ENCODE measurements at places on chromosomes 1 and 21.
A peak's percentile ranks its signal among the peaks of the same experiment; 100 is the strongest.

DNA sequence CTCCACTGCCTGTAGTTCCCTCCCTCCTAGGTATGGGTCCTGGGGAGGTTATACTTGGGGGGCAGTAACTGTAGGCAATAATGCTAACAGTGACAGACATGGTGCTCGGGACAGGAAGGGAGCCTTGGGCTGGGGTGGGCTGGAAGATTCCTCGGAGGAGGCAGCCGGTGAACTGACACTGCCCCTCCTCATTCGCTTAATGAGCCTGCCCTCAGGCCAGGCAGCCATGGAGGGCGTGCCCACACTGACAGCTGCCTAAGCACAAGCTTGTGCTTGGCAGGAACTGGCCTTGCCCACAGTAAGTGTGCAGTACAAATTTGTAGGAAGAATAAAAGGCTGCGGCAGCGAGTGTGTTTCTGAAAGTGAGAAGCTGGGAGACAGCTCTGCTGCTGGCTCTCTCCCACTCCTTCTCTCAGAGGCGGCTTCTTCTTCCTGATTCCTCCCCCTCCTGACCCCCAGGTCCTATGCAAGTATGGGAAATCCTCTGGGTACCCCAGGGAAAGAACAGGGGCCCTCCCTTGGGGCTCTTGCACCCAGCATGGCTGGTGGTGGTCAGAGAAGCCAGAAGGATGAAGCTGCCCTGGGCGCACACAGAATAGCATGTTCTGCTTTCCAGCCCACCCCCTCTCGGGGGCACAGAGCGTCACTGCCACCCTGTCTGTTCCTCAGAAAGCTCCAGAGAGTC is 23.6 kb downstream of the OPTC start:
- no peak for DNase-seq

- no peak for DNase-seq
These were observed 3.9 kb downstream of the TAS1R2 start for GRCh38 chr1:18855573-18855972.

GRCh38 chr1:94629259-94630181 is 88.0 kb upstream of the F3 start:
- no peak for DNase-seq

GRCh38 chr1:205188596-205188995 is 22.9 kb downstream of the DSTYK start:
- no peak for DNase-seq

DNA sequence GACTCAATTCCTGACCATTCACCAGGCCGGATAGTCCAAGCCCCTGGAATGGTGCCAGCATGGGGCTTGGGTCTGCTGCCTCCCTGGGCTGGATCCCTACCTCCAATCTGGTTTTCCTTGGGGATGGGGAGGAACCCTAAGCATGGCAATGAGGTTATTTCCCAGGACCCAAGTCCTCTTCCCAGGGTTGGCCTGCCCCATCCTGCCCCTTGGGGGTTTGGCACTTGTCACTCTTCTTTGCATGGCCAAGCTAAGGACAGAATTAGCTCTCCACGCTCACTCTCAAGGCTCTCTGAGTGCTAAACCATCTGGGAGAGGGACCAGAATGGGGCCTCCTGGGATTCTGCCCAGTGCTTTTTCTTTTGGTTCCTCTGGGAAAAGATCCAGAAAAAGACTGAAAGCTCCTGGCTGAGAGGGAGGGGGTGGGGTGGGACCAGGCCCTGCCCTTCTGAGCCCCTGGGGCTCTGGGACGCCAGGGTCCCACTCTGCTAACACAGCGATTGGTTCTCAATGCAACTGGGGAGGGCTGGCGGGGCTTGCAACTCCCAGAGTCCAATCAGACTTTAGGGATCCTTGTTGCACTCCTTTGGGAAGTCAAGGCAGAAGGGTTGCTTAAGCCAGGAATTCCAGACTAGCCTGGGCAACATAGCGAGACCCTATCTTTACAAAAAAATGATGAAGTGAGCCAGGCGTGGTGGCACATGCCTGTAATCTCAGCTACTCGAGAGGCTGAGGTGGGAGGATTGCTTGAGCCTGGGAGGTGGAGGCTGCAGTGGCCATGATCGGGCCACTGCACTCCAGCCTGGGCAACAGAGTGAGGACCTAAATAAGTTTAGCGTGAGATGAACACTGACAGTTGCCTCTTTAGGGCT is 52.7 kb downstream of the DHRS3 start:
- DNase-seq: no peak

- DNase-seq: no peak
These were observed 47.9 kb downstream of the LAMC1 start for GRCh38 chr1:183070923-183071618.

DNA sequence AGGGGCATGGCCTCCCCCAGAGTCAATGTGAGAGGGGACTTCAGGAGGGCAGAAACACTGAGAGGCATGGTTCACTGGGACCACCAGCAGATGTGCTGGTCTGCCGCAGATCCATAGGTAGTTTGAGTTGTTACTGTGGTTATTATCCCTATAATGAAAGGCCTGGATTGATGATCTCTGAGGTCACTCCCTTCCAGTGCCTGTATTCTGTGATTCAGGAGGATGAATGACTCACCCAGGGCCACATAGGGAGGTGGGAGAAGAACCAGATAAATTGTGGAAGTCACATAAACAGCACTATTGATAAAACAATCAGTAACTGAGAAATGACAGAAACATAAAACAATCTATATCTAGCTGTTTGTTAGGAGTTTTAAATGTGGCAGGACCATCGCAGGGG is 22.7 kb upstream of the ACTL8 start:
- DNase-seq: no peak

GRCh38 chr1:230773396-230774033 is 26.3 kb downstream of the CAPN9 start:
- no peak for DNase-seq

- peak; percentile 62 for DNase-seq
These were observed 26.2 kb downstream of the MAGI3 start for GRCh38 chr1:113416496-113416895.

GRCh38 chr1:21926814-21927532 is 10.1 kb downstream of the HSPG2 start:
- no peak for DNase-seq

DNA sequence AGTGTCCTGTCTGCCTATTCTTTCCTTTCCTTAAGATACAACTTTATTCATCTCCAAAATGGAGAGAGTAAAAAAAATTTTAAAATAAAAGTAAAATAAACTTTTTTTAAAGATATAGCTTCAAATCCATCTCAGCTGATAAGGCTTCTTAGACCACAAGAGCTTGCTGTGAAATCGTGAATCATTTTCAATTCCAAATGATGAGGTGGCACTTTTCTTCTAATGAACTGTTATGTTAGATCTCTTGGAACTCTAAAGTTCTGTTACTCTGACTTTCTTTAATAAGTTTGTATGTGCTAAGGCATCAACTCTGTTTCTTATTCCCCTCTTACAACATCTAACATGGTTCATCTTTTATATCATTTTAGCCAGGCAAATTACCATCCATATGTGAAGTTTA is 4.5 kb downstream of the SH3GLB1 start:
- no peak for DNase-seq

GRCh38 chr1:161200421-161200991 is 1.7 kb upstream of the ADAMTS4 start:
- no peak for DNase-seq

DNA sequence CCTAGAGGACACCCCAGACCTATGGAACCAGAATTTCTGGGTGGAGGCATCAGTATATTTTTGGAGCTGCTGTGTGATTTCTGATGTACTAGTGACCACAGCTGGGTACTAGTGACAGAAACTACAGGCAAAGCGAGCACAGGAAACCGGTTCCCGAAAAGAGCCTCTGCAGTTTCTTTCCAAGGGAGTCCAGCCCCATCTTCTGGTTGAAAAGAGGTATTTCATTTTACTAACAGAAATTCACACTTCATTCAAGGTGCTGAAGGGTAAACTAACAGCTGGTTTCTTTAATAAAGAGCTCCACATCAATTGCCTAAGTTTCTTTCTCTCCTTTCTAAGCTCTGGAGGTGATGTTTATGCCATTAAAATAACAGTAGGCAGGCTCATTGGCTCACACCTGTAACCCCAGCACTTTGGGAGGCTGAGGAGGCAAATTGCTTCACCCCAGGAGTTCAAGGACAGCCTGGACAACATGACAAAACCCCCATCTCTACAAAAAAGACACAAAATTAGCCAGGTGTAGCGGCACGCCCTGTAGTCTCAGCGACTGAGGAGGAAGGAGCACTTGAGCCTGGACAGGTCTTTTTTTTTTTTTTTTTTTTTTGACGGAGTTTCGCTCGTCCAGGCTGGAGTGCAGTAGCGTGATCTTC is 22.0 kb downstream of the THAP3 start:
- DNase-seq: peak; percentile 79

DNA sequence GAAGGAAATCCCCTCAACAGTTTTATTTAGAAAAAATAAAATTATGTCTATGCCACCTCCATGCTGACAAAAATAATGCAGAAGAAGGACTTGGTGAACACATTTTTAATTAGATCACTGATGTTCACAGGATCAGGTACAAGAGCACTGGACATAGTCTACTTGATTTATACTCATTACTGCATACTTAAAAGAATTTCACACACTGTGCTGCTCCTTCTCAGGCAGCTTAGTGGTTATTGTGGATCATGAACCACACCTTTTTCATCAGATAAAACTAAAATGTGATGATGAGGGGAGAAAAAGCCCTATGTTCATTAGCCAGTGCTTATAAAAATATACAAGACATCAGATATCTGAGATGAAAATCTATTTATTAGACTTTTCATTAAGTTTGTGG is 103.3 kb upstream of the DPH5 start:
- no peak for DNase-seq

GRCh38 chr1:92045766-92046495 is 16.1 kb downstream of the EPHX4 start:
- DNase-seq: peak; percentile 90

DNA sequence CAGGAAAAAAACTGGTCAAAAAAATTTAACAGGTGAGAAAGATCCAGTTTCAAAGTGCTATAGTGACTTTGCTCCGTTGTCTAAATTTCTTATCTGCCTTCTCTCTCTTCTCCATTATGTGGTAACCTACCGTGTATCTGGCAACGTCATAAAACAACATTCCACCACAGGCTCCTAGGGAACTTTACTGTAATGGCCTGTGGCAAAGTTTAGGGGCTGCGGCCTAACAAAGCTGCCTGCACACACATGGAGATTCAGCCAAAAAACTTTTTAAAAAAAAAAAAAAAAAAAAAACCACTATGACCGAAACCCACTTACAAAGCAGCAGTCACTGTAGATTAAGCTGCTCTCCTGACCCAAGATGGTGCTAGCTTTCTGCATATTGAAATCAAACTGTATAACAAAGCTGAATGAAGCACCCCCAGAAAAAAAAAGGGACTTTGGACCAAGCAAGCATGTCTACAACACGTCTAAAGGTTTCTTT is 202.6 kb downstream of the SLC45A1 start:
- DNase-seq: no peak

DNA sequence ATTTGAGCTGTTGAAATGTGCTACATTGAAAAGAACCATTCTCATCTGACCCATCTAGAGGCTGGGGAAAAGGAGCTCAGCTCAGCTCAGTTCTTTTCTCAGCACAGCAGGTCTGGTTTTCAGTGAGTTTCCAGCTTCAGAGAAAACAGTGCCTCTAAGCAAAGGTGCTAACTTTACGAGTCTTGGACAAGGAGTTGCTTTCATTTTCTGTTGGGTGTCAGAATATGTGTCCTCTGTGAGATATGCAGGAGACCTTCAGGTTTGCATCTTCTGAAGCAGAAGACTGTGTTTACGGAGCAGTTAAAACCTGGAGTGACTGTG is 321.3 kb upstream of the USP24 start:
- no peak for DNase-seq

DNA sequence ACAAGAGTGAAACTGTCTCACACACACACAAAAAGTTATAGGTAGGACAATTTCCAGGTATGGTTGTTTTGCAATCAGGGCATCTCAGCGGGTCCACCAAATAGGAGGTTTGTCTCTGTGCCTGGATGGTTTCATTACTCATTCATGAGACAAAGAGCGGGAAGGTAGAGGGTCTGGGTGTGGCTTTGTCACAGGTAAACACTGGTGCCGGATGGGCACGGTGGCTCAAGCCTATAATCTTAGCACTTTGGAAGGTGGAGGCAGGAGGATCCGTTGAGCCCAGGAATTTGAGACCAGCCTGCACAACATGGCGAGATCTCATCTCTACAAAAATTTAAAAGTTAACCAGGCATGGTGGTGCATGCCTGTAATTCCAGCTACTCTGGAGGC is 16.3 kb upstream of the ERVH48-1 start:
- no peak for DNase-seq

- DNase-seq: no peak
These were observed 1.8 kb upstream of the EPHX1 start for GRCh38 chr1:225808136-225808535.

DNA sequence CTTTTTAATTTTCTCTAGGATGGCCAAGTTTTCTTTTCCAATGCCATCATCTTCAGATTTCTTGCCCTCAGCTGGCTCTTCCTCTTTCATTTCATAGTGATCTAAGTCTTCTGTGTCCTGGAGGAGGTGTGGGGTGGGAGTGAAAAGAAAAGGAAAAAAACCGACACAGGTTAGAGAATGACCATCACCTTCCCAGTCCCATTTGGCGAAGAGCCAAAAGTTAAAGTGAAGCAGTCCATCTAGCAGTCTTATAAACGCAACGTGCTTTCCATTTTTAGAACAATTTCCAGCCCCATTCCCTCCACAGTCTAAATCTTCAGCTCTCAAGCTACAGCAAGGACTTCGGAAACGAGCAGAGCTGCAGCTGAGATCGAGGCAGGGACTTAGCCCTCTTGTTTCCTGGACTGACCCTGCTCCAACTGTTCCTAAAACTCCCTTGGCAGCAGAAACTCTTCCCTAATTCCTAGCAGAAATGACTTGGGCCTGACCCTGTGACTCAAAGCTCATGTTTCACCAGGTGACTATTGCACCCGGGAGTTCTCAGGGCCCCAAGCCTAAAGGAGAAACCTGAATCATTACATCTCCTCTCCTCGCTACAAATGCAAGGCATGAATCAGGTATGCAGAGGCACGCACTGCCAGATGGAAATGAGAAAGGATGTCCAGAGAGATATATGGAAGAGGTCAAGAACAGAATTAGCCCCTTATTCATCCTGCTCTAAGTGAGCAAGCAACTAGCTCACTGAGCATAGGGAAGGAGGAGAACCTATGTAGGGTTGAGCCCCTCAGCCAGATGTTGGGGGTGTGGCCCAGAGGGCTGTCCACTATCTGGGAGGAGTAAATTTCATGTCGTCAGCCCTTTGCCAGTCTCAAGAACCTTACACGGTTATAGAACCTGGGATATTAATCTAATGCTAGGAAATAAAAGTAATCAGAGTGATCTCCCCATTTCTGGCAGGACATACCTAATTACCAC is 5.1 kb downstream of the UBE2Q1 start:
- no peak for DNase-seq

DNA sequence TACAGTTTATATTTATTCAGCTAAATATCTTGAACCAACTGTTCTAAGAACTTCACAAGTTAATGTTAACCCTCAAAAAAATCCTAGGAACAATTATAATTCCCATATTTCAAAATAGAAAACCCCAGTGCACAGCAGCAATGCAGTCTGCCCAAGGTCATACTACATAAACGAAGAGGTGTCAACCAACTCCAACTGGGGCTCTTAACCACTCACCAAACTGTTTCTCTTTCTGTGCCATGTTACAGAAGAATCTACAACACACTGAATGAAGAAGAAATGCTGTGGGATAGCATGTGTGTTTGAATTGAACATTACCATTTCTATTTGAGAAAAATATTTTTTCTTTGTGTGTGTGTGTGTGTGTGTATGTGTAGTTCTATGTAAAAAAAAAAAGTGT is 35.7 kb downstream of the EIF4G3 start:
- DNase-seq: no peak

- peak; percentile 63 for DNase-seq
These were observed 650 bp downstream of the VANGL1 start for GRCh38 chr1:115642168-115643072.

- DNase-seq: no peak
These were observed 15.0 kb upstream of the FCAMR start for GRCh38 chr1:206985162-206985749.

GRCh38 chr1:221994274-221994698 is 252.4 kb upstream of the DUSP10 start:
- DNase-seq: no peak

Data from brain (organoid and tissue), 16 donors.